H9 (cell line): ENCODE measurements at places on chromosomes 7 and 10.
A peak's percentile ranks its signal among the peaks of the same experiment; 100 is the strongest.

DNA sequence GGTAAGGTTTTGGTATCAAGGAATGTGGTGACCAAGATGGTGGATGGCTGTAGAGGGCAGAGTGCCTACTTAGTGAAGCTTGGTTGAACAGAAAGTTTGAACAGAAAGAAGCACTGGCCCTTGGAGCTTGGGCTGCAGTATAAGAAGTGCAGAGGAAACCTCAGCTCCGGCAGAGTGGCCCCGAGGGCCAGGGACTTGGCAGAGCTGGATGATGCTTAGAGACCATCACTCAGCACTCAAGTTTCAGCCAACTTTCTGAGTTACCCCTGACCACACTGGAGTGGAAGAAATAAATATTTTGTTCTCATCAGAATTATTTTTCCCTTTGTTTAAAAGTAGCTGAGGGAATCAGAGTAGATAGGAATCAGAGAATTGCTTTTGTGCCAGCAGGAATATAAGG lies 336.7 kb downstream of the C7orf25 start:
- DNase-seq: no peak

DNA sequence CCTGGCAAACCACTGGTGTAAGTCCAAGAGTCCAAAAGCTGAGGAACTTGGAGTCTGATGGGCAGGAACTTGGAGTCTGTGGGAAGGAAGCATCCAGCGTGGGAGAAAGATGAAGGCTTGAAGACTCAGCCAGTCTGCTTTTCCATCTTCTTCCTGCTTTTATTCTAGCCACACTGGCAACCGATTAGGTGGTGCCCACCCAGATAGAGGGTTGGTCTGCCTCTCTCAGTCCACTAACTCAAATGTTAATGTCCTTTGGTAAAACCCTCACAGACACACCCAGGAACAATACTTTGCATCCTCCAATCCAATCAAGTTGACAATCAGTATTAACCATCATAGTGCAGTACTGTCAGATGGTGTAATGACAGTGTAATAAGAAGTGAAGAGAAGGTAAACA lies 119.2 kb downstream of the EPC1 start:
- DNase-seq: no peak

DNA sequence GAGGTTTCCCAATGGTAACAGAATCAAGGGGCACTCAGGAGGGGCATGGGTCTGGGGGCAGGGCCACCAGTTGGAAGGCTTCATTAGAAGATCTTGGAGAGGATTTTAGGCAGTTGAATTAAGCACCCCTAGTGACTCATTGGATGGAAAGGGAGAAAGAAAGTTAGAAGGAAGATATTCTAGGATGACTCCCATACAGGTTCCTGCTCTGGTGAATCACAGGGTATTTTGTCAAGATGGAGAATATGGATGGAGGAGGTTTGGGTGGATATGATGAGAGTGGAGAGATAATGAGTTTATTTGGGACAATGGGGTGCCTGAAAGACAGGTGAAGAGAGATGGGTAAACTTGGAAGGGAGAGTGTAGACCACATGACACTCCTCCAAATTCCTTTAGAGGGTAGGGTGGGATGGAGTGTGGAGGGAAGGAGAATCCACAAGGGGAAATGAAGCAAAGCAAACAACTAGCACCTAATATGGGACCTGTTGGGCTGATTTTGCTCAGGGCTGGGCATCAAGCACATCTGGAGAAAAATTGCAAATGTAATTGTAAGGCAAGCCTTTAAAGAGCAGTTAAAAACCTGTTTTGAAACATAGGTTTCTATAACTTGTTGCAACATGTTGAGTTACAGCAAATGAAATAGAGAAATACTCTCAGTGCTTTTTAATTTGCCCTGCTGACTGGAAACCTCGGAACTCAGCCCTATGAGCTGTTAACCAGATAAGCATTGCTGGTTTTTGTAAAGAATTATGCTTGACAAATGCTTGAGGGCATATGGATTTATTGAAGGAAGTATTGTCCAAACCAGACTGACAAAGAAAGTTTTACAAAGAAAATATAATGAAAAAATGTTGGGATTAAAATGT lies 2.9 kb upstream of the ENTPD7 start:
- no peak for DNase-seq

GRCh38 chr10:11444531-11445228 lies 166.8 kb downstream of the USP6NL start:
- DNase-seq: peak; percentile 29

GRCh38 chr7:138014686-138015085 lies 12.8 kb upstream of the CREB3L2 start:
- no peak for DNase-seq

GRCh38 chr10:11489591-11489990 lies 121.9 kb downstream of the USP6NL start:
- no peak for DNase-seq

GRCh38 chr7:147483634-147484292 lies 1106.8 kb upstream of the C7orf33 start:
- no peak for DNase-seq
